ENCODE measurements at places on chromosomes 7 and 10.

GRCh38 chr7:40301486-40302068, 166.8 kb downstream of the SUGCT start:
- DNase-seq: no peak

GRCh38 chr10:90887555-90887954, 15.8 kb downstream of the RPP30 start:
- no peak for DNase-seq

- DNase-seq: no peak
Measured at GRCh38 chr7:25864943-25865751, 286.9 kb upstream of the NFE2L3 start.

DNA sequence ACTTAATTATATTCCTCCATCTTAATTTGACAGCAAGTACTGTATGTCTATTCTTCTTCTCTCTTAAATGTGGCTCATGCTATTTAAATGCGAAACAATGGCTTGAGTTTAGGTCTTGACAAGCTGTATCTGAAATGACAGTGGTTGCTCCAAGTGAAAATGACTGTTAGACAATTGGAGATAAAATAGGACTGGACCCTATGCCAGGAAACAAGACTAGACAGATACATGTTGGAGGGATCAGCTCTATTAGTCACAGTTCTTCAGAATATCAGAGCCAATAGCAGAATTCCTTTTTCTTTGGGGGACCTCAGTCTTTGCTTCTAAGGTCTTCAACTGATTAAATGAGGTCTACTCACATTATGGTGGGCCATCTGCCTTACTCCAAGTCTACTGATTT, 25.8 kb downstream of the KIAA1217 start:
- DNase-seq: no peak

DNA sequence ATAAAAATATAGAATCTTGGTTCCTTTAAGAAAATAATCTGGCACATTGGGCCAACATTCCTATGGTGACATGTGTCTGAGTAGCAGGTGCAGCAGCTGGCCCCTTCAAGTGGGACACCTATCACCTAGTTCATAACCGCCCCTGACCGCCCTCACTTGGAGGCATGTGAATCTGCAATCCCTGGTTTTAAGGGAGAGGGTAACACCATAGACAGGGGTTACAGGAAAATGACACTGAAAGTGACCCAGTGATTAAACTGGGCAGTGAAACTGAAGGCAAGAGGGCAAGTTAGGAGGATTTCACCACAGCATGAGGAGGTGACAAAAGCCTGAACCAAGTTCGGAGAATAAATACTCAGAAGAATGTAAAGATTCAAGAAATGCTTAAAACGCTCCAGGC, 1.1 kb downstream of the RSU1 start:
- no peak for DNase-seq

DNA sequence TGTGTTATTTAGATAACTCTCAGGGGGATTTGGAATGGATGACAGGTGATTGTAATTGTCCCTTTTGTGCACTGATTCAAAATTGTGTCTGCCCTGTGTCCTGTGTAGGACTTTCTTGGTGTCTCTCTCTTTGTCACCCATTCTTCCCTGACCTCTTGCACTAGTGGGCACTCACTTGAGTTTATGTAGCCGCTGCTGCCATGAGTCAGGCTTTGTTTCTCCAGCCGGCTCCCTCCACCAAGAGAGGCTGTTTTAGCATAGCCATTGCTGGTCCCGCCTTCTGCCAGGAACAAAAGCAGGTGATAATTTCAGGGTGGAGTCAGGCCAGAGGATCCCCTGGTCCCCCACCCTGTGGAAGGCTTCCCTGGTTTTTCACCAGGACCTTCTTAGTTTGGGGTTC, 8.4 kb downstream of the COL17A1 start:
- no peak for DNase-seq

DNA sequence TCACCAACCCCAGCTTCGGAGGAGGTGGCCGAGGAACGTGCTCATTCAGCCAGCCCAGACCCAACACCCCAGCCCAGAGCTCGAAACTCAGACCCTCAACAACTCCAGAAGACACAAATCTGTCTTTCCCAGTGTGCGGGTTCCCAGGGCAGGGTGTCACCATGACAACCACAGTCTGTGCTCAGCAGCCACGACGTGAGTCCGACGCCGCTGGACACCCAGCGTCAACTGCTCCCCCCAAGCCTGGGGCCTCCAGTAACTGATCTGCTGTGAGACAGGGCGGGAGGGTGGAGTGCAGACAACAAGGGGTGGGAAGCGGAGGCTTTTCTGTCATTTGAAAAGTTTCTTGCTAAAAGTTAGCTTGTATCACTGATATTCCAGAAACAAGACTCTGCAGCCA, 167.2 kb downstream of the MAD1L1 start:
- DNase-seq: no peak

GRCh38 chr10:78184851-78185692, 151.4 kb downstream of the RPS24 start:
- DNase-seq: no peak
